NCI-H1092 (cell line): ENCODE measurements at places on chromosomes 13 and 19.

DNA sequence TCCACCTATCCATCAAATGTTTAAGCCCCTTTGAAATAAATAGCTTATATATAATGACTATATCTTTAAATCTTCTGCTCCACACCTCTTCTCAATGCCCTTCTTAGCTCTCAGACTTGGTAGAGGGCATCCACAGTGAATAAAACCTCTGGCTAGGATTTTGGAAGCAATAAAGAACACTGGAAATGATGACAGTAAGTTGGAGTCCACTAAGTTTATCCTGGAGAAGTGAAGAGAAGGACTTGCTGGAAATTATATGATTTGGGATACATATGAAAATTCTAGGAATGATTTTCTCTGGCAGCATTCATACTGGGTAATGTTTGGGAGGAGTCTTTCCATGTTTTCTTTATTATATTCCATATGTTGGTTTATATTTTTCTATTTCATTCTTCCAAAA is 133.5 kb upstream of the KL start:
- no peak for DNase-seq

- DNase-seq: no peak
Observed at GRCh38 chr19:55391702-55392615, 6.2 kb downstream of the RPL28 start.

DNA sequence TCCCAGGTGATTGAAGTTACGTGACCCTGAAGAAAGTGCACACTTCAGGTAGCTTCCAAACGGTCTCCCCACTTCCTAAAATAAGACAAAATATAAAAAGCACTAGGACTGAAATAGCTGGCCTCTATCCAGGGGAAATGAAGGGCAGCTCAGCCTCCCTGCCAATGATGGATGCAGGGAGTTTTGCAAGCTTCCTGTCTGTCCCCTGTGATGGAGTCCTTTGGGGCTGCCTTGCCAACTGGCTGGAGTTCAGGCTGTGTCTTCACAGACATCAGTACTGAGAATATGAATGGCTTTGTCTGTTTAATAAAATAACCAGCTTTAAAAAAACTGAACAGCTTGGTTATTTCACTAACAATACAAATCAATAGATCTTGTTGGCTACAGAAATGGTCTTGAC is 101.4 kb upstream of the GPR12 start:
- DNase-seq: peak; percentile 53

GRCh38 chr13:59319276-59319675 is 844.5 kb downstream of the DIAPH3 start:
- no peak for DNase-seq

- DNase-seq: no peak
Observed at GRCh38 chr19:46975925-46976782, 43.5 kb upstream of the NPAS1 start.

DNA sequence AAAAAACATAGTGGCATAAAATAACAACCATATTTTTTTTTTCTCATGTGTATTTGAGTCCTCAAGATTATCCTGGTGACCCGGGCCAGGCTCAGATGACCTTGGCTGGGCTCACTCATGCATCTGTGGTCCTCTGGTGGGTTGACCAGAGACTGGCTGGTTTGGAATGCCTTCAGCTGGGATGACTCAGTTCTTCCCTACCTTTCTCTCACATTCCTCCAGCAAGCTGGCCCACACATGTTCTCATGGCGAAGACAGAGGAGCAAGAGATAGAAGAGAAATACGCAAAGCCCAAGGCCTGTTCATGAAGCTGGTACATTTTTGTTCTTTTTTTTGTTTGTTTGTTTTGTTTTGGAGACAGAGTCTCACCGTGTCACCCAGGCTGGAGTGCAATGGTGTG is 14.3 kb upstream of the ZNF541 start:
- no peak for DNase-seq

DNA sequence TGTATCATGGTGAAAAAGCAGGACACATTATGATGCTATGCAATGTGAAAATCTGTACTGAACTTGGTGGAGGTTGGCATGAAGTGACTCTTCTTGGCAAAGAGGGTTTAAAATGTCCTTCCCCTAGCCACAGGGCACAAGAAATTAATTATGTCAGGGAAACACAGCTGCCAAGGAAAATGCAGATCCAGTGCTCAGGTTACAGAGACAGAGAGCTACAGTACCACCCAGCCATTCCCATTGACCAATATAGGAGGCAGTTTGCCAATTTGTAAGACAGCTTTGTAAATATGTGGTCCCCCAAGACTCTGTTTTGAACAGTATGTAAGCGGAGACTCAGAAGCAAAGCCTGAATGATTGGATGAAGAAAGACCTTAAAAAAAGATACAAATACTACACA is 69.4 kb upstream of the KLF12 start:
- no peak for DNase-seq

DNA sequence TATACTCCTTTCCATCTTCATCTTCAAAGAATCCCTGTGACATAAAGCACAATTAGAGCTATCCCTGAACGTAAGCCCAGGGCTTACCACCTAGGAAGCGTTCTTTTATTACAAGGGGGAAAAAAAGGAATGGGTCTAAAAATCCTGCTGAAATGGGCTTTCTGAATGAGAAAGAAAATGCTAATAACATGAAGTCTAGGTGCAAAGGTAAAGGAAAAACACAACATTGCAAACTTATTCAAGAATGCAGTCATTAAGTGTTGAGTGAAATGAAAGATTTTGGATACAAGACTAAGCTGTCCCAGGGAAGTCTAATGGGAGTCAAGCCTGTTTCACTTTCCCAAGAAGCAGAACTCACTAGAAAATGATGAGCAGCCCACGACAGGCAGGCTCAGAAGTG is 55.3 kb upstream of the SLC15A1 start:
- no peak for DNase-seq

- no peak for DNase-seq
Observed at GRCh38 chr13:72430923-72431322, 296.5 kb downstream of the MZT1 start.

GRCh38 chr13:37144661-37145060 is 39.2 kb upstream of the CSNK1A1L start:
- no peak for DNase-seq

DNA sequence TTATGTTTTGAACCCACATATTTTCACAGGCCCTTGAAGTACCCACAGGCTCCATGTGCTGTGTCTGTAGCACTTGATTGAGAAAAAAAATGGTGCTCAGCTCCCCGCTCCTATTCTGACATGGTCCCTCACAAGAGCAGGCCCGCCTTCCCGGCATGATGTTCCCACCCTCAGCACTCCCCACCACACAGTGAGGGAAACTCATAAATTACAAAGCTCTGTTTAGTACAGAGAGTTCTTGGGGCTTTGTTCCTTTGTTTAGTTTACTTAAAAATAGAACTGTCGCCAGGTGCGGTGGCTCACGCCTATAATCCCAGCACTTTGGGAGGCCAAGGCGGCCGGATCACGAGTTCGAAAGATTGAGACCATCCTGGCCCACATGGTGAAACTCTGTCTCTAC is 25.9 kb upstream of the ABCC4 start:
- no peak for DNase-seq

DNA sequence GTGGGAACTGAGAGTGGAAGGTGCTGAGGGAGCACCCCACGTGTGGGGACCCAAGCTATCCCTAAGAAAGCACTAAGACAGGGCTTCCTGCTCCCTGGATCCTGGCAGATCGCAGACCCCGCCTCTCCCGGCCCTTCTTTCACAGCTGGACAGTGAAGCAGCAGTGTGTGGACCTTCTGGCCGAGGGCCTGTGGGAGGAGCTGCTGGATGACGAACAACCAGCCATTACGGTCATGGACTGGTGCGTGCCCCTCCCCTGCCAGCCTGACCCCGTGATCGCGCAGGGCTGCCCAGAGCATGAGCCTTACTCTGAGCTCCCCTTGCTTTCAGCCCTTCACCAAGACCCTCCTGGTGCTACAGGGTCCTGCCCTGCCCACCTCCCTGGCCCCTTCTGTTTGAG is 2.3 kb downstream of the NCCRP1 start:
- DNase-seq: no peak

DNA sequence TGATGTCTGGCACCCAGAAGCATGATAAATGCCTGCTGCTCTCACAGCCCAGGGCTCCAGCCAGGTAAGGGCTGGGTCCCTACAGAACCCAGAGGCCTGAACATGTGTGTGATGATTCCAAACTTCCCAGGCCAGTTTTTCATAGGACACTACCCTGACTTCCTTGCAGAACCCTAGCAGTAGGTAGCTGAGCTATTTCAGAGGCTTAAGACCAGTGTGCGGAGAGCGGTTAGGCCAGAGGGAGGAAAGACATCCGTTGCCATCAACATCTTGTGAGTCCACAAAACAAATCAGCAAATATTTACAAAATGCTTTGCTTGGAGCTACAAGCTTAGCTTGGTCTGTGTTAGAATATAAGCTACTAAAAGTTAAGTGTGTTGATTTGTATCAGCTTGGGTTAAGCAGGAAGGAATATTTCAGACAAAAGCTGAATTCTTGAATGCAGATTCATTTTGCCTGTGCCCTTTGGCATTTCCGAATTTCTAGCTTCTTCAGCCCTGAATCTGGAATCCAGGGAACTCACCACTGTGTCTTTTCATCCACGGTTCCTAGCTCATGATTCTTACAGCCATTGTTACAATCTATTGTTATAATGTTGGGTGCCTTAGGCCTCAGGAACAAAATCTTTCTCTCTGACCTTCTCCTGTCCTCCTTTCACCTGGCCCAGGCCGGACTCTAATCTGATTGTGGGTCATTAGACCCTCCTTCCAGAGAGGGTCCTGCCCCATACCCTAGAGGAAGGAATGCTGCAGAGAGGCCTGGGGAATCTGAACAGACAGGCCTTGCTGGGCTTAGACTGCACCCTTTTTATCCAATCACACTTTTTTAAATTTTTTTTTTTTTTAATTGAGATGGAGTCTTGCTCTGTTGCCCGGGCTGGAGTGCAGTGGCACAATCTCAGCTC is 12.4 kb downstream of the RAB20 start:
- DNase-seq: no peak

DNA sequence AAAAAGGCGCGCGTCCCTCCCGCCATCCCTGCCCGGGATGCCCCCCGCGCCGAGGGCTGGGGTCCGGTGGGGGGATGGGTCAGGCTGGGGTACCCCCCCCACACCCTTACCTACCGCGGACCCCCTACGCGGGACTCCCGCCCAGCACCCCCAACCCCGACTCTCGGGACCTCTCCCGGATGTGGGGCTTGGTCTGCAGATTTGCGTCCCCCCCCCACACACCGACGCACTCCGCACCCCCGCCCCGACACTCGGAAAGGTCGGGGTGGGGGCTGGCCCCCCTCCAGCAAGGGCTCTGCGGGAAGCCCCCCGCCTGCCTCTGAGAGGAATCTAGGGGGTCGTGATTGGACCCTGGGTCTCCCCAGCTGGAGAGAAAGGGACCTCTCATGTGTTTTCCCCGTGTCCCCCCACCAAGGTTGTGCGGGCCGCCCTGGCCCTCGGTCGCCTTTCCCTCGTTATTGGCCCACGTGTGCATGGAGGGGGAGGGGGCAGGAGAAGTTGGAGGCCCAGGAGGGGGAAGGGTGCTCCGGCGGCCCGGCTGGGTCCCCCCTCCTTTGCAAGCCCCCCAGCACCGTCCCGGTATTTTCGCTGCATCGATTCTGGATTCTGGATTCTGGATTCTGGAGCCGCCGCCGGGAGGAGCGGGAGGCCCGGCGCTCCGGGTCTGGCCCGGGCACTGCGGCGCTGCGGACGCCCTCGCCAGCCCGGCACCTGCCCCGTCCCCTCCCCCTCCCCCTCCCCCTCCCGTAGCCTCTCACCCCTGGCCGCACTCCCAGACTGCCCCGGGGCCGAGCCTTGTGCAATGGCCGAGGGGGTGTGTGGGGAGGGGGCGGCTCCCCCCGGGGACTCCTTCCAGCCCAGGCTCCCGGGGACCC is 607 bp downstream of the NFIC start:
- DNase-seq: no peak

- DNase-seq: no peak
Observed at GRCh38 chr19:13882419-13882795, 5.5 kb downstream of the NANOS3 start.

DNA sequence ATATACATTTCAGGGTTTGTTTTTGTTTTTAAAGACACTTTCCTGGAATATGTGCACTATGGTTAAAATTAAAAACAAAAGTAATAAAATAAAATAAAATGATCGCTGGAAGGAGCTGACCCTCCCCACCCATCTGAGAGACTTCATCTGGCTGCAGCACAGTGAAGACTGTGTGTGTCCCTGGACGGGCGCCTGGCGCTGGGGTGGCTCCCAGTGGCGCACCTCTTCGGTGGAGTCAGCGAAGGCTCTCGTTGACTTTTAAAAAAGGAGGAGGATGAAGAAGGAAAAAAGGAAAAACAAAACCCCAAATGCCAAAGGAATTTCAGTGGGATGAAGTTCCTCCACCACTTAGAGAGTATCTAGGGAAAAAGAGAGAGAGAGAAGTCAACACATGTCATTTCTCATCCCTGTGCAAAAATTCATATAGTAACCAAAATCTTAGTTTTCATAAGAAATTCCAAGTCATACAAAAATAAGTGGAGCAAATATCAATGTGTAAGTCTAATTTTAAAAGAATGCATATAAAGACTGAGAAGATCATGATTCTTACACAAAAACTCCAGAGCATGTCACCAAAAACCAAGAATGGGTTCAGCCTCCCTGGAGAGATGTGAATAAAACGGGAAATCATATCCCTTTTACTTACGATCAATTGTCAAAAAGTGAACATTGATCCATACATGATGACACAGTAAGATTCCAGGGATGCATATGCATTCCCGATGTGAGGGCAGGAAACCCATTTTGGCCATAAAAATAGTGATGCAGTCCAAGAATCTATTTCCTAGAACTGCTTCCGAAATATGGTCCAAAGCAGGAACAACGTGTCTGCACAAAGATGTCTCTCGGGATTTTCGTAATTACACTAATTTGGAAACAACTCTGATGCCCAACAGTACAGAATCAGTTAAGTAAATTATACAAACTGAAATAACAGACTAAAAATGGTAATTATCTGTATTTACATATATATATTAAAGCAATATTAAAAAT is 123.8 kb downstream of the STK24 start:
- DNase-seq: no peak

DNA sequence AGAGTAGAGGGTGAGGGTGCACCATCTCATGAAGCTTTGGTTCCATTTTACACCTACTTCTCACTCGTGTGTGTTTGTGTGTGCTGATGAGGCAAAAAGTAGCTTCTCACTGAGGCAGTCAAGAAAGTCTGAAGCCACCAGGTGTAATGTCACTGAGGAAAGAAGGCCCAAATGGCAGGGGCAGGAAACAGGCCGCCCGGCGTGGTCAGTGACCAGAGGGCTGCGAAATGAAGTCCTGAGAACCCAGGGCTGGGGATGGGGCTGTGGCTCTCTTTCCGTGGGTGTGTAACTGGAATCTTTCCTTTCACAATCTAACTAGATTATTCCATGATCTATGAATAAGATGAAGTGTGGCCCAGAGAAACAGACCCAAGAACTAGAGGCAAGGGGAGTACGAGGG is 25.5 kb upstream of the TFDP1 start:
- no peak for DNase-seq

DNA sequence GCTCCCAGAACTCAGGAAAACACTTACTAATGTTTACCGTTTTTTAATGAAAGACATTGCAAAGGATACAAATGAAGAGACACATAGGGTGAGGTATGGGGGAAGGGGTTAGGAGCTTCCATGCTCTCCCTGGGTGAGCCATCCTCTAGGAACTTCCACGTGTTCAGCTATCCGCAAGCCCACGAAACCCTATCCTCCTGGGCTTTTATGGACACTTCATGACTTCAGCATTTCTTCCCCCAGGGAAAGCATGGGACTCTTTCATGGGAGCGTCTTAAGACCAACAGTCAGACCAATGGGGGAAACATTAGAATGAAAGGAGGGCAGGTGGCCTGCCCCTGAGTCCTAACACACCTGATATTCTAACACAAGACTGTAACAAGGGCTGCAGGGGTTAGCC is 6.6 kb upstream of the ESD start:
- DNase-seq: no peak

GRCh38 chr13:77523834-77524728 is 11.4 kb upstream of the SCEL start:
- no peak for DNase-seq

- no peak for DNase-seq
Observed at GRCh38 chr13:101711307-101712025, 259.0 kb downstream of the ITGBL1 start.
